EL (cell line): ENCODE measurements at places on chromosomes 3 and 15.
A peak's percentile ranks its signal among the peaks of the same experiment; 100 is the strongest.

DNA sequence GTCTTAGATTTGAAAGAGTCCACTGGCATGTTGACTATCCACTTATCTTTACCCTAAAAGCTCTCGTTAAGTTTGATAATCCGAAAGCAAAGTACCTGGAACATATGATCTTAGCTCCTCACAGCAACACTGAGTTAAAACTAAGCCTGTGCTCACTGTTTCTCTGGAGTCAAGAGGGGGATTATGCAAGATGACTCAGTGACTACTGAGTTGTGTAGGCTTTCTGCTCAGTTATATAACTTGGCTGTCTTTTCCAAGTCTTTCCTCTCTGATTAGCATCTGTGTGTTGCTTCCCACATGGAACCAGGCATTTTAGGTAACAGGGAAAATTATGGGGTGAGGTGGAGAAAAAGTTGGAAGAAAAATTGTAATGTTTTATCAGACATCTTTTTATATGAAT, 31.2 kb upstream of the MYO5C start:
- DNase-seq: no peak

DNA sequence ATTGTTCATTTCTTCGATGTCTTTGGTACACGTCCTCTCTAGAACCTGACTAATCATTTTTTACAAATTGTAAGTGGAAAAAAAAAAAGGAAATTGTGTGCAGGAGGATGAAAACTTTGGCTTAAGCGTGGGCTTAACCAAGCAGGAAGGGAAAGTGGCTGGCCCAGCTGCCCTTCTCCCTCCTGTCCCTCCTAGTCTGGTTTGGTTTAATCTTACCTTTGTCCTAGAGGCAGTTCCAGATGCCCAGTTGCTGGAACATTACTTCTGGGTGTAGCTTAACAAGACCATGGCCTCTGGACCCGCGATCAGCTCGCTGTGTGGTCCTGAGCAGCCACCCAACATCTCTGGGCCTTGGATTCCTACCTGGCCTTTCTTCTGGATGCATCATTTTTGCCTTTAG, 15.4 kb downstream of the PAQR5 start:
- DNase-seq: no peak

DNA sequence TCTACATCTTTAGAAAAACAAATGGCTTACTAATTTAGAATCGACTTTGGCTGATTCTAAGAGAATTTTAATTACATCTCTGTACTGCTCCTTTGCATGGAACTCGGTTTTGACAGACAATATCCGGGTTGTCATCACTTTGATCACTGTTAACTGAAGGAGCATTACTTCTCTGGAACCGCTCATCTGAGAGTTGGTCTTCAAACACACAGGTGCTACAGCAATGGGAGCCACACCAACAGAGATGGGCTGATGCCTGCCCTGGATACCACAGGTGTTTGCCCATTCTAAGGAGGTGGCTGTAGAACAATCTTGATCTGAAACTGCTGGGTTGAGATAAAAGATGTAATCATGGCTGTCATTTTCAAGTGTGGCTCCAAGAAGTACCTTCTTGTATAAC, 21.6 kb downstream of the LINS1 start:
- DNase-seq: no peak

DNA sequence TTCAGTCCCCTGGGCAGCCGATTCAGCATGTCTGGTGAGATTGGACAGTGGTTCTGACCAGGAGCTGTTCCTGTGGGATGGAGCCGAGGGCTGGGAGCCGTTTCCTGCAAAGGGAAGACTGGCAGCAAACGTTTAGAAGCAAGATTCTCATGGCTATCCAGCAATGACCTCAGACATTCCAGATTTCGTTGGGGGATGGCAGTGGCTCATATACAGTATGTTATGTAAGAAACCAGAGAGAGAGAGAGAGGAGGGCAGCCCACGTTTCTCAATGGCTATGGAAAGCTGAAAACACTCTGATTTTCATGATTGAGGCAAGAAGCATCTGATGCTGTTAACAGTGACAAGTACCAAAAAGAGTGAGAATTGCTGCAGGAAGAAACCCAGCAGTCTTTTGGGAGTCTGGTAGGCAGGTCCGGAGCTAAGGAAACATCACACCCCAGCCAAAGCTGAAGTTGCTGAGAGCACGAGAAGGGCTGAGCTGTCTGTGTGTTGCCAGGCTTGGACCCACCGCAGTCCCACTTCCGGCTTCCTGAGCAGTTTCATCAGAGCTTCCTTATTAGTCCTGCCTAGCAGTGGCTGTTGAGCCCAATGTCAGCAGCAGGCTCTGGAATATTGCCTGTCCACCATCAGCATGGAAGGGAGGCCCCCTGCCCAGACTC, 25.6 kb upstream of the VPS8 start:
- DNase-seq: peak; percentile 96

GRCh38 chr15:60087561-60087960, 83.5 kb downstream of the FOXB1 start:
- DNase-seq: no peak

DNA sequence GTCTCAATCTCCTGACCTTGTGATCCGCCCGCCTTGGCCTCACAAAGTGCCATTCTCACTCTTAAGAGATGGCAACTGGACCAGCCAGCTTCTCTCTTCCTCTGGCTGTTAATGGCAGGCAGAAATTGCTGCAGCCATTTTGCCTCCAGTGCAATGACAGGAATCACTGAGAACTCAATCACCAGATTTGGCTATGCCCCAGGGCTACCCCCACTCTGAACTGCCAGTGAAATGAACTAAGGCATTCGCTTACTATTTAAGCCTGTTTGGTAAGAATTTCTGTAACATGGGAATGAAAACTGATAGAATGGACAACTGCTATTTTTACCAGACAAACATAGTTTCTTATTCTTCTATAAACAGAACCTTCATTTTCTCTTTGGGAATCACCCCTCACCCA, 24.5 kb downstream of the FOXP1 start:
- DNase-seq: no peak

DNA sequence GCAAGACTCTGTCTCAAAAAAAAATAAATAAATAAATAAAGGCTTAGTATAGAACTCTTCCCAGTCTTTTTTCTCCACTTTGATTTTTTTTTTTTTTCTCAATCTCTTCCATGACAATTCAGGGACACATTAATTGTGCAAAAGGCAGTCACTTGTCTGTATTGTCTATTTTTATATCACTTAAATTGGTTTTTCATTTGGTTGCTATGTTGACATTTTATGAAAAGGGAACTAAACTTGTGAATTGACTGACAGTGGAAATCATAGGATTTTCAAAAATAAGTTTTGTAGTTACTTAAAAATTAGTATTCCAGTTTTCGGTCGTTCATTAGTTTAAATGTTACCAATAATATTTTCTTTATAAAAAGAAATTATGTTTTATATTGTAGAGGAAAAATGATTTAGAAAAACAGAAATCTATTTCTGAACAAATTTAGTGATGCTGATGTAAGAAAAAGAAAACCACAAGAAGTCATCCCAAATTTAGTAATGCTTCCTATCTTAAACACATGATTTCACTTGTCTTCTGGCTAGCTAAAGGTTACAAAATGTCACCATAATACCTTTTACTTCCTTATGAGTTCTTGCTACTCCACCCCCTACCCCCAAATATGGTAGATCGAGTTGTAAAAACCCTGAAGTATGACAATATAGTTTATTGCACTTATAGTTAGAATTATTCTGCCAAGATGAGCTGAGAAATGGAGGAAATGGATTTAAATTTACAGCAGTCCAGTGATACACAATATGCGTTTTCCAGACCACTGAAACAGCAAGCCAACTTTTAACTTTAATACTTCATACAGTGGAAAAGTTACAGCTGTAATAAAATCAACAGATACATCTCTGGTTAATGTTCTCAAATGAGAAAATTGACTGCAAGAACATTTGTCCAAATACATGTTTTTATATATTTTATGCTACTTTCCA, 37.0 kb downstream of the PPARG start:
- no peak for DNase-seq

DNA sequence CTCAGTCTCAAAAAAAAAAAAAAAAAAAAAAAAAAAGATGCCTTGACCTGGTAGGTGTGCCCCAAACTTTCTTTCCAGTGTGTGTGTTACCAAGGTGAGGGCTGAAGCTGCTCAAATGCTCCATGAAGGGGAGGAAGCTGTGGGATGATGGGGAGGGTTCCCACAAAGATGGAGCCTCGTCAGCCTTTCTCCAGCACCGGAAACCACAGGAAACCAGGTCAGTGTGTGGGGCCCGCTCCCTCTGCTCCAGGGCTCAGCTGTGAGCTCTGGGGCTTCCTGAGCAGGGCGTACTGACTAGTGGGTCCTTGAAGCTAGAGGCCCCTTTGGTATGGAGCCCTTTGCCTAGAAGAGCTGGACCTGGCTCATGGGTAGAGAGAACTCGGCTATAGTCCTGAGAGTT, 681 bp upstream of the IL17RE start:
- DNase-seq: no peak

DNA sequence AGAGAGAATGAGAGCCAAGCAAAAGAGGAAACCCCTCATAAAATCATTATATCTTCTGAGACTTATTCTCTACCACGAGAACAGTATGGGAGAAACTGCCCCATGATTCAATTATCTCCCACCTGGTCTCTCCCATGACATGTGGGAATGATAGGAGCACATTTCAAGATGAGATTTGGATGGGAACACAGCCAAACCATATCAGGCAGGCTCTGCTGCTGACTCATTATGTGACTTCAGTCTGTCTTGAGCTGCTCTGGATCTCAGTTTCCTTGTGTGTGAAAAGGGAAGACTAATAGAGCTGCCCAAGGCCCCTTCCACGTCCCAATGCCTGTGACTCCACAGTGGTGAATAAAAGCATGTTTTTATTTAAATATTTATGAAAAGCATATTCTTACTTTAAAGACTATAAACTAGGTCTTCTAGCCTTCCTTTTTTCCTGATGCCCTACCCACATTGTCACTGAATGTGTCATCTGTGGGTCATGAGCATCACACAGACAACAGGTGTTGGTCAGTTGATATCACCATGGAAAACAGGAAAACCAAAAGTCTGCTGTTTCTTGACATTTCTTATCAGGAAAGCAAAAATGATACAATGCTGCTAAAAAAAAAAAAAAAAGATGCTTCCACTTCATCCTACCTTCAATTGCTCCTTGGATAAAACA, 96.0 kb upstream of the PPP2R3A start:
- peak; percentile 32 for DNase-seq

DNA sequence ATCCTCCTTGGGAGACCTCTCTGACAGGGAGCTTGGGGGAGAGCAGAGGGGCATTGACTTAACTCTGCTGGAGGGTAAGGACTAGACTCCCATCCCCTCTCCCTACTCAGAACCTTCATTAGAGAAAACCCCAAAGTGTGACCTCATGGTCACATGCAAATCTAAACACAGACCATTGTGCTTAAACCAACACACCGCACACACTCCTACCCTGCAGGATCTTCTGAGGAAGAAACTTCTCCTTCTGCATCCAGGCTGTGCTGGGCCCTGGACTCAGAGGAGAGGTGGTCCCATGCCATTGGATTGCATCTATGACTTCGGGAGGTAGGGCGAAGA, 805 bp upstream of the PARP16 start:
- no peak for DNase-seq

DNA sequence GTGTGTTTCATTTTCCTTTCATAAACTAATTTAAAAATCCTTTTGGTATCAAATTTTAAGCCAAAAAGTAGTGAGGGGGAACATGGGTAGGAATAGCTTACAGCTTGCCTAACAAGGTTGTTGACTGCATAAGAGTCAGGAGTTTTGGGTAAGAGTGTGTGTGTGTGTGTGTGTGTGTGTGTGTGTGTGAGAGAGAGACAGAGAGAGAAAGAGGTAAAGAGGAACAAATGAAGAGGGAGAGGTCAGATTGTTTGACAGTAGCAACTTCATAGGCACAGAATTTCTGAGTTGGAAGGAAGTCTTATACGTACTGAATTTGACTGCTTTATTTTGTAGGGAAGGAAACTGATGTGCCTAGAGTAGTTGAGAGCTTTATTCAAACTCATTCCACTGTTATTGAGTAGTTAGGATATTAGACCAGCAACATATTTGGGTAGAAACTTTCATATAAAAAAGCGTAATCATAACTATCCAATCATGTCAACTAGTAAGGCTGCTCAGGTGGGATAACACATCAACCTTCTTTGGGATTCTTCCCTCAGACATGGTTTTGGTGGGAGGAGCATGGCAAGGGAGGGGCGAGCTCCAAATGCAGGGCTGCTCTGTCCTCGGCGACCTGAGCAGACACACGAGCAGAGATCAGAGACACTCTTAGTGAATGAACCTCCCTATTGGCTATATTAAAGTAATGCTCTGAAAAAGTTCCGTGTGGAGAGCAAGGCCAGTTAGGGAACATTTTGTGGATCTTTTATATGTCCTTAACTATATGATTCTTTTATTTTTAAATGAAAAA, 86.4 kb downstream of the LPP start:
- DNase-seq: no peak

GRCh38 chr3:58427661-58428361, 5.8 kb downstream of the PDHB start:
- no peak for DNase-seq

DNA sequence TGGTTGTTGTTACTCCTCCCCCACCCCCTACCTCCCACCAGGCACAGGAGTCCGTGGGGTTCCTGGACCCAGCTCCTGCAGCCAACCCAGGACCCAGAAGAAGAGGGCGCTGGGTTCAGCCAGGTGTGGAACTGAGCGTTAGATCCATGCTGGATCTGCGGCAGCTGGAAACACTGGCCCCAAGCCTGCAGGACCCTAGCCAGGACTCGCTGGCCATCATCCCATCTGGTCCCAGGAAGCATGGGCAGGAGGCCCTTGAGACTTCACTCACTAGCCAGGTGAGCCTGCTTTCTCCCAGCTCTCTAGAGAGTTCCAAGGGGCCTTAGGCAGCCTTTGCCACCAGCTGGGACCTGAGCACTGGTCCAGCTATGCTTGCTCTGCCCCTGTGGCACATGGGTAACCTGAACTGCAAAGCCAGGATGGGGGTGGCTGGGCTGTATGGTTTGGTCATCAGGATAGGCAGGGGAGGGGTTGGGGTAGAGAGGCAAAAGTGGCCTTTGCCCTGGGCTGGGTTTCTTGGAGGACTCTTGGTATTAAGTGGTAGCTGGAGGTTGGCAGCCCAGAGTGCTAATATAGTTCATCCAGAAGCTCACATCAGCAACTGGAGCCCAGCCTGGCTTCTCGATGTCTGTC, 7.0 kb upstream of the JMJD7 start:
- no peak for DNase-seq

DNA sequence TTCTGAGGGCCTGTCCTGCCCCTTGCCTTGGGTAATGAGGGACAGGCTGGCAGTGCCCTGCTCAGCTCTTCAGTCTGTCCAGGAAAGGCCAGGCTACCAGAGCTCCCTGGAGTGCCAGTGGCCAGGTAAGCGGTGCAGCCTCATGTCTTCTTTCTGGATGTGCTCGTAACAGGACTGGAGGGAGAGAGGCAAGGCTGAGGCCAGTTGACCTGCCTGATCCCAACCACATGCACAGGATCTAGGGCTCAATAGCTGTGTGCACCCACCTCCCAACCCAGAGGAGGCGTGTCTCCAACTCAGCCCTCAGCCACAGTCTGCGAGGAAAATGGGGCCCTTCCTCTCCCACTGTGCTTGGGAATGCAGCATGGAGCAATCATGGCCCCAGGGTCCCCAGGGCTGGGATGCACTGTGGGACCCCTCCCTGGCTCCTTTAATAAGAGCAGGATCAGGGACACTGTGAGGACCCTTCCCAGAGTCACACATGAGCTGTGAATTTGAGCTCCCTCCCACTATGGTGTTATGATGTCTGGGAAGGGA, 22.5 kb downstream of the ALS2CL start:
- DNase-seq: no peak
